ENCODE measurements at places on chromosomes 7 and 10. TPM values are rescaled to one million over a fixed set of nuclear protein-coding genes. Genes with fewer than 3 reads are reported as not detected.

The GNAI1 gene
- total RNA-seq = 14.5 TPM

The CFAP70 gene
- total RNA-seq = 2.0 TPM

The ADAMTS14 gene
- 0.47 TPM for total RNA-seq

The UBE2D1 gene
- total RNA-seq = 56.0 TPM

DNA sequence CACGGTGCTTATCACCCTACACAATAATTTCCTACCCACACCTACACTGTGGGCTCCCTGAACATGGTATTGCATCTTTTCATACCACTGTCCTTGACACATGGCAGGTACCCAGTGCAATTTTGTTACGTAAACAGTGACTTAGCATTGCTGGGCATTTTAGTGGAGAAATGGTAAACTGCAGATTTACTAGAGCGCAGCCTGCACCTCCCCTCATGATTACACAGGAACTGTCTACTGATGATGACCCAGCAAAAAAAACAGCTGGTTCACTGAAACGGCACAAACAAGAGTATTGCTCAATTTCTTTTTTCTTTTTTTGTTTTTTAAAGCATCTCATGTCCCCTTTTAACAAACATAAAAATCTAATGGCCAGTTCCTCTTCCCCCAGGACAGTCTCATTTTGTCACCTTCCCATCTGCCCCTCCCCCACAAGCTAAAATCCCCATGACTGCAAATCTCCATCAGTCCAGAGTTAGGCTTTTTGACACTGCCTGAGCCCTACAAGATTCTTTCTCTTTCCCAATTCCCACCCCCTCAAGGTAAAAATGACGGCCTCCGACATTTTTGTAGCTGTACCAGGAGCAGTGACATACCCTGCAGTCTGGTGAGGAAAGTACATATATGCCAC is 2.8 kb downstream of the ZNF746 start:
- no peak for DNase-seq

GRCh38 chr7:140562926-140563481 is 77.6 kb downstream of the DENND2A start:
- DNase-seq = no peak

- no peak for DNase-seq
Measured at GRCh38 chr7:152367170-152367569, 68.6 kb downstream of the KMT2C start.

- no peak for DNase-seq
Measured at GRCh38 chr7:136050462-136050847, 73.3 kb upstream of the MTPN start.

Data from left ventricle myocardium inferior (tissue), 1 donor.